NCI-H1930 (cell line): ENCODE measurements at places on chromosomes 12 and 14.

- DNase-seq = no peak
Measured at GRCh38 chr14:72500234-72500838, 393.6 kb downstream of the DPF3 start.

- no peak for DNase-seq
Measured at GRCh38 chr12:81081726-81082125, 3.8 kb downstream of the ACSS3 start.

- no peak for DNase-seq
Measured at GRCh38 chr12:132318618-132319033, 10.8 kb downstream of the GALNT9 start.

DNA sequence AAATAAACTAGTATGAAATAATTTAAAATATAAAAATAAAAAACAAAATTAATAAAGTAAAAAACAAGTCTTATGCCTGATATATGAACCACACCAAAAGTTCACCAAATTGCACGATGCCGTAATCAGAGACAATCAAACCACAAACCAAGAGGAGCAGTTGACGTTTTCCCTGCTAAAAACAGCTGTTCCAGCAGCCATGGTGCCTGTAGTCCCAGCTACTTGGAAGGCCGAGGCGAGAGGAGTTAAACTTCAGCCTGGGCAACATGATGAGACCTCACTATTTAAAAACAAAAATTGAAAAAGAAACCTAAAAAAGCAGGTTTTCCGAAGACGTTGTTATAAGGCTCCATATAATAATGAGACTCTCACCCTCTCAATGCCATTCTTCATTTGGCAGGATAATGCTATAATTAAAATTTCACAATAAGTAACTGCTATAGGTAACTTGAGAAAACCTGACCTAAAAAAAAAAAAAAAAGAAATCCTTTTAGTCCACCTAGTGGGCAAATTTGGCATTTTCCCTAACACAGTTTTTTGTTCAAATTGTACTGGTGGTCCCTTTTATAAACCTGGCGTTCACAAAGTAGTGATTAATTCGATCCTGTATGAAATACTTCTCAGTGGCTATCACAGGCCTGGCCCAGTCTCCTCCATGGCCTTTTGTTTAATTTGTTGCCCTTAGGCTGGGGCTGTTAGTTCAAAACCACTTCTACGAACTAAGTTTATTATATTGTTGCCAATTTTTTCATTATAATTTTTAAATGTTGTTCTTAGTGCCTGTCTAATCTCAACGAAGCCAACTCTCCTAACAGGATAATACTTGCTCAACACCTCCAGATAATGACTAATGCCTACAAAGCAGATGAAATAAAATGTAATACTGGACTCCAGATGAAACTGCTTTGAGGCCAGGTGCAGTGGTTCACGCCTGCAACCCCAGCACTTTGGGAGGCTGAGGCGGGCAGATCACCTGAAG is 62.1 kb downstream of the TNFAIP2 start:
- no peak for DNase-seq

- DNase-seq = no peak
Measured at GRCh38 chr12:58901664-58902063, 18.6 kb downstream of the LRIG3 start.

DNA sequence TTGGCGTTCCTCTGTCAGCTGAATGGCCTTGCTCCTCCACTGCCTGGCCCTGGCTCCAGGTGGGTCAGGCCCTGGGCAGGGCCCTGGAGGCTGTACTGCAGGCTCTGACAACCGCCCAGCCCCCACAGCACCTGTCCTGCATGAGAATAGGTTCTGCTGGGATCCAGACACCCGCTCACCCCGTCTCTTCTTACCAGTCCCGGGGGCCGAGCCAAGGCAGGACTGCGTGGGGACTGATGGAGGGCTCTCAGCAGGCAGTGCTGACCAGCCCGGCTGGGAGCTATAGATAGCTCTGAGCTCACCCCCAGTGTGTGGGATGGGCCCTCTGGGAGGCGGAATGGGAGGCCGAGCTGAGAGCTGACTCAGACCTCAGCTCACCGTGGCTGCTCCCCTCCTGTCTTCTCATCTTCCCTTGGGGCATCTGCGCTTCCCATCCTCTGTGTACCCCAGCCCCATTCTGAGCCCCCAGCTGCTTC is 39.6 kb downstream of the TEAD4 start:
- no peak for DNase-seq

- no peak for DNase-seq
Measured at GRCh38 chr14:21024585-21025370, at the start of gene NDRG2. Gene NDRG2 (minus strand): TSS chr14:21025061. CDS start chr14:21023315, 1,746 bp downstream.

DNA sequence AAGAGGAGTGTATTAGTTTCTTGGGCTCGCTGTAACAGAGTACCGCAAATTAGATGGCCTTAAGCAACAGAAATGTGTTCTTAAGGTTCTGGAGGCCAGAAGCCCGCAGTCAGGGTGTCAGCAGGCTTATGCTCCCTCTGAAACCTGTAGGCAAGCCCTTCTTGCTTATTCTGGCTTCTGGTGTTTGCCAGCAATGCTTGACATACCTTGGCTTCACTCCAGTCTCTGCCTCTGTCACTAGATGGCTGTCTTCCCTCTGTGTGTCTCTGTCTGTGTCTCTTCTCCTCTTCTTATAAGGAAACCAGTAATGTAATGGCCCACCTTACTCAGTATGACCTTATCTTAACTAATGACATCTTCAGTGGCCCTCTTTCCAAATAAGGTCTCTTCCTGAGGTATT is 85.1 kb downstream of the DERA start:
- no peak for DNase-seq

DNA sequence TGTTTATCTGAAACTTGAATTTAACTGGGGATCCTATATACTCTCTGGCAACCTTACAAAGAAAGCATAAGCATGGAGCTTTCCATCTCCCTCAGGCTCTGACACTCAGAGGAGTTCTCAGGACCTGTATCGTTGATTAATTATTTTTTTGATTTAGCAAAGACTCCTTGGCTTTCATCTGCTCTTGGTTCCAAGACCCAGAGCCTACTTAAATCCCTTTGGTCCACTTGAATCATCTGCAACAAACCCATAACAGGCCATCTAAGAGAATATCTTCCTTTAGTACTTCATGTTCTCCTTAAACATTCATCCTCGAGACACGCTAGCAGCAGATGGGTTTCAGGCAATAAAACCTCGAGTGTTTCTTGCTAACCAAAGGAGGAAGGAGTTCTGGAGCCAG is 85.4 kb downstream of the ZFP36L1 start:
- no peak for DNase-seq

DNA sequence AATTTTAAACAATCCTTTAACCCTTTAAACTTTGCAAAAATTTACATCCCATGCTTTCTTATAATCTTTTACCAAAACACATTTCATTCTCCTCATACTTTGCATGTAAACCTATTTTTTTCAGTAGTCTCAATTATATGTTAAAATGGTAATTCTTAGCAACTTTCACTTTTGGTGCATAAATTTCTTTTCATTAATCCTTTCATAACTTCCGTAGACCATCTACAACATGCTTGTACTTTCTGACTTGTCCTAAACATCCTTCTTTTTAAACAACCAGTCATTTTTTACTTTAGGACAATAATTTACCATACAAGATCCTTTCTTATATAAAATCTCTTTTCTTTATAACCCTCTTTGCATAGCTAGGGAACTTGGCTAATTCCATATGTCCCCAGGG is 19.5 kb downstream of the CCDC91 start:
- no peak for DNase-seq

- no peak for DNase-seq
Measured at GRCh38 chr12:57296291-57296690, 45.3 kb upstream of the STAC3 start.

- DNase-seq = no peak
Measured at GRCh38 chr12:12983420-12984035, 16.5 kb downstream of the HEBP1 start.

DNA sequence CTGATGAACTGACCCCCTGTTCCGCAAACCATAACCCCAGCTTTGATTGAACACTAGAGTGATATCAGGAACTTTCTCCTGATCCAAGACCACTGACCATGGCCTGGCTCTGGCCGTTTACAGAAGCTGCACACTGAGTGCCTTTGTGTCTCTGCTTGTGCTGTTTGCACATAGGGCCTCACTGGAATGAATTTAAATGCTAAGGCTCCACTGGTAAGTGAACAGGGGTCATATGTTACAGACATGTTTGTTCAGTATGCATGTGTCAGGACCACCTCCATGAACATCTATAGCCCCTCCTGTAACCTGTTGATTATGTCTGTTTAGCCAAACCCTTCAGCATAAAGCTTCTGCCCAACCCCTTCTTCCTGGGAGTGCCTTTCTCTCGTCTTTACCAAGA is 1239.8 kb downstream of the TMEM121 start:
- DNase-seq = no peak

GRCh38 chr12:114852976-114853529 is 169.1 kb upstream of the TBX3 start:
- no peak for DNase-seq

DNA sequence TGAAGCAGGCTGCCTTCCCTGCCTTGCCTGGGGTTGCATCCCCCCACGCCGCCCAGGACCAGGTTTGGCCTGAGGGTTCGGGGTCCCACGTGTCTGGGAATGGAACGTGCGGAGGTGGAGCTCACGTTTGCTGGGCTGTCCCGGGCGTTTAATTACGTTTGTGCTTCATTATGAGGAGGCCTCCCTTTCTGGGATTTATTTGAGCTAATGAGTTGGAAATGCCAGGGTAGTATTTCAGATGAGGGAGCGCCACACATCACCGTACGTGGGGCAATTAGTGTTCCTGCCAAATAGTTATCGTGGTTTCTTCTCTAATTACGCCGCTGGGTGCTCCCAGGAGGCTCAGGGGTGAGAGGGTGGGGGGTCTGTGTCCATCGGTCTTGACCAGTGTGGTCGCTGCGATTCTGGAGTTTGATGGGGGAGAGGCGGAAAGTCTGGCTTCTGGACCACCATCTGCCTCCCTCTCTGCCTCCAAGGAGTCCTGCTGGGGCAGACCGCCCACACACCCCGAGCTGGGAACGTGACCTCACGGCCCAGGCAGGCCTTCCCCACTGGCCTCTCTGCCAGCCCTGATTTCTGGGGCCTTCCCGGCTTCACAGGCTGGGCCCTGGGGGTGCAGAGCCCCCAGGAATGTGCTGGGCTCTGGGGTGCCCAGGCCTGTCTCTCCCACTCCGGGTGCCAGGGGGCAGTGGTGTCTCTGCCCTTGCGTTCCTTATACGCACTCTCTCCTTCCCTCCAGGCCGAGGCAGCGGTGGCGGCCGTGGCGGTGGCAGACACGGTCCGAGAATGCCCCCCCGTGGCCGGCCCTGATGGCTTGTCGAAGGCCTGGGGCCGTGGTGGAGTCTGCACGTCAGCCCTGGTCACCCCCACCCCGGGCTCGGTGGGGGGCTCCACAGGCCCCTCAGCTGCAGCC is 18.9 kb downstream of the KIF26A start:
- DNase-seq = no peak

- DNase-seq = no peak
Measured at GRCh38 chr12:67531051-67531450, 117.5 kb upstream of the DYRK2 start.

DNA sequence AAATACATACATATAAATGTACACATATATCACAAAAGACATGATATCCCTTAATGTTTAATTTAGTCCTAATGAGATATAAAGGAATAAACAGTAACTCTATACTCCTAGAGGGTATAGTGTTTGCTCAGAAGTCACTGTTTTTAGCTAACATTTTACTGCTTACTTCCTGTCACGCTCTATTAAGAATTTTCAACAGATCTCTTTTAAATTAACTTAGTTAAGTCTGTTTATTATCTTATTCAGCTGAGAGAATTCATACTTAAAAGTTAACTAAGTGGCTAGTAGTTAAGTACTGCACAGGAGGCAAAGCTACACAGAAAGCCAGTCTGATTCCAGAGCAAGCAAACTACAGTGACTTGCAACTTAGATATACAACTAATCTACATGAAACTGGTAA is 39.9 kb downstream of the GXYLT1 start:
- DNase-seq = no peak

- no peak for DNase-seq
Measured at GRCh38 chr14:24443053-24443665, 583 bp upstream of the SDR39U1 start.

- DNase-seq = no peak
Measured at GRCh38 chr12:80777587-80777986, 60.9 kb downstream of the MYF5 start.

- DNase-seq = no peak
Measured at GRCh38 chr12:102197789-102198188, at the start of gene PMCH. Gene PMCH (minus strand): TSS chr12:102197833. CDS start chr12:102197770, 63 bp downstream.
